ENCODE measurements at places on chromosomes 13 and 19.

- DNase-seq, result no peak
Measured at GRCh38 chr13:20197361-20197834, 4.7 kb upstream of the GJB2 start.

- DNase-seq, result no peak
Measured at GRCh38 chr19:51066393-51067186, 1.7 kb upstream of the KLK13 start.

- peak; percentile 60 for DNase-seq
Measured at GRCh38 chr13:99979453-99980200, 2.0 kb upstream of the ZIC2 start.

GRCh38 chr13:21742096-21742495, 71.2 kb downstream of the FGF9 start:
- DNase-seq, result no peak

DNA sequence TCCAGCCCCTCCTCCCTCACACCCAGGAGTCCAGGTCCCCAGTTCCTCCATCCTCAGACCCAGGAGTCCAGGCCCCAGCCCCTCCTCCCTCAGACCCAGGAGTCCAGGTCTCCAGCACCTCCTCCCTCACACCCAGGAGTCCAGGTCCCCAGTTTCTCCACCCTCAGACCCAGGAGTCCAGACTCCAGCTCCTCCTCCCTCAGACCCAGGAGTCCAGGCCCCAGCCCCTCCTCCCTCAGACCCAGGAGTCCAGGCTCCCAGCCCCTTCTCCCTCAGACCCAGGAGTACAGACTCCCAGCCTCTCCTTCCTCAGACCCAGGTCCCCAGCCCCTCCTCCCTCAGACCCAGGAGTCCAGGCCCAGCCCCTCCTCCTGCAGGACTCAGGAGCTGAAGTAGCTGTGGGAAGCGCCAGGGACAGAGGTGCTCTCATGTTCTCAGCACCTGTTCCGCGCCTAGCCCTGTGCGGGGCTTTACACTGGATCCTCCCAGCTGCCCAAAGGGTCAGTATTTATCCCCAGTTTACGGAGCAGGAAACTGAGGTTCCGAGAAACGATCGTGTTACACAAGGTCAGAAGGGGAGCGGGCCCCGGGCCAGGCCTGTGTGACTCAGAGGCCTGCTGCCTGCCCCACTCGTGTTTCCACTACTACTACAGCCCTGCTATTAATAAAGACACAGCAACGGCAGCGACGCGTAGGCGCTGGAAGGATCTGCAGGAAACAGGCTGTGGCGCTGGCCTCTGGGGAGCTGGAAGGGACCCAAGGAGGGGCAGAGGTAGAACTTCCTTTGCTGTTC, 1.7 kb upstream of the SBK3 start:
- DNase-seq, result no peak

GRCh38 chr19:1882089-1882785, 3.1 kb downstream of the ABHD17A start:
- DNase-seq, result peak; percentile 36

DNA sequence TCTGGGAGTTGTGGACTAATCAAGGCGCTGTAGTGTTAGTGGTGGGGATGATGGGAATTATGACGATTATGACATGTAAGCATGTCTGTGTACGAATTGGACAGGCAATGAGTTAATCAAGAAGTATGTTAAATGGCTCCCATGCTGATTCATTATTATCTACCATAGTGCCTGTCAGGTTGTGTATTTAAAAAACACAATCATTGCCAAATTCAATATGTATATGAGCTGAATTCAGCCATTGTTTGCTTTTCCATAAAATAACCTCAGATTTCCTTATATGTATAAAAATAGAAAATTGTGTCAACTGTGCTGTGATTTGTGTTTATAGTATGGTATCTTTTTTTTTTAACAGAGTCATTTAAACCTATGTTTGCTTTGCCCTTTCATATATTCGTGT, 37.1 kb downstream of the PCCA start:
- no peak for DNase-seq
